ENCODE measurements at places on chromosomes 3 and 15. TPM values are rescaled to one million over a fixed set of nuclear protein-coding genes. Genes with fewer than 3 reads are reported as not detected.

- DNase-seq: no peak
These were observed 176.3 kb downstream of the IGF1R start for GRCh38 chr15:98824595-98824994.

- DNase-seq: no peak
These were observed 50.1 kb downstream of the KBTBD8 start for GRCh38 chr3:67048067-67048714.

- DNase-seq: peak; percentile 55
These were observed 26.3 kb downstream of the NGRN start for GRCh38 chr15:90291679-90292356.

The FAM162A gene
- total RNA-seq: 63.9 TPM

GRCh38 chr3:28186748-28187147, 54.7 kb upstream of the CMC1 start:
- DNase-seq: no peak

The MYRIP gene
- total RNA-seq: not detected

- DNase-seq: no peak
These were observed 403.2 kb downstream of the ZIC1 start for GRCh38 chr3:147812186-147812911.

The TRPM7 gene
- 45.8 TPM for total RNA-seq

The TLR9 gene
- total RNA-seq: 0.64 TPM

The PLA2G4D gene
- total RNA-seq: not detected

DNA sequence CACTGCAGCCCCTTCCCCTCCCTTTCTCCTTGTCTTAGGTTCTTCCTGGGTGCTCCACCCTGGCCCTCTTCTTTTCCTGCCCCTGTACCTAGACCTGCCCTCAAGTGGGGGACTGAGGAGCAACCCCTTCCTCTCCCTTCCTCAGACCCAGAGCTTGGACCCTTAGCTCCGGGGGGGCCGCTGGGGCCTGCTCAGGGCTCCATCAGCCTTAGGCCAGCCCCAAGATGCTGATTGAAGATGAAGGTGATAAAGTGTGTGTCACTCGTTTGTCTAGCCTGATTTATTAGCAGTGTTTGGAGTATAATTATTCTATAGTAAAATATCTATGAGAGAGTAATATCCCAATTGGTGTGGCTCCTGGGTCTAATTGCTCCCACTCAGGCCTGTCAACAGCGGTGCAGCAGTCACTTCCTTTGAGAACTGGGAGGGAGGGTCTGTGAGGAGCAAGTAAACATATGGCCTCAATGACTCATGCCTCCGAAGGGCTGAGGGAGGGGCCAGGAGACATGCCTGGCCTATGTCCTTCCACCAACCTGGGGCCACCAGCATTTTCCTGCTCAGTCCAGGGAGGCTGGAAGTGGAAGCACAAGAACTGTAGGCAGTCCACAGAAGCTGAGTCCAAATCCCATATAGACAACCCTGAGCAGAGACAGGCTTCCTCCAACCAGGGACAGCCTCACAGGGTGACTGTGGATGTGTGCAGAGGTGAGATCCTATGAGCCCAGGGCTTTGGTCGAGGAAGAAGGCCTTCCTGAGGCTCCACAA, 123.2 kb downstream of the DNAJB8 start:
- DNase-seq: no peak

The CD276 gene
- 3.7 TPM for total RNA-seq

GRCh38 chr3:126245811-126246727, 65.7 kb upstream of the ALDH1L1 start:
- no peak for DNase-seq

The SEMA5B gene
- not detected for total RNA-seq

GRCh38 chr3:8968375-8968882, 5.2 kb upstream of the RAD18 start:
- no peak for DNase-seq

DNA sequence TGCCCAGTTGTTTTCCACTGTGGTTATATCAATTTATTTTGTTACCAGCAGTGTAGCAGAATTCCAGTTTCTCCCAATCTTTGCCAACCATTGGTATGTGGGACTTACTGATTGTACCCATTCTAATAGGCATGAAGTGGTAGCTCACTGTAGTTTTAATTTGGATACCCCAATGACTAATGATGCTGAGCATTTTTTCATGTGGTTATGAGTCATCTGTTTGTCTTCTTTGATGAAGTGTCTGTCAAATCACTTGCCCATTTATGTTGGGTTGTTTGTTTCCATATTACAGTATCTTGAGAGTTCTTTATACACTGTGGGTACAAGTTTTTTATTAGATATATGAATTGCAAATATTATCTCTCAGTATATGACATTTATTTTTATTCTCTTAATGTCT, 644.3 kb downstream of the NR2F2 start:
- no peak for DNase-seq

- no peak for DNase-seq
These were observed 77.6 kb downstream of the EDEM1 start for GRCh38 chr3:5264896-5265770.

DNA sequence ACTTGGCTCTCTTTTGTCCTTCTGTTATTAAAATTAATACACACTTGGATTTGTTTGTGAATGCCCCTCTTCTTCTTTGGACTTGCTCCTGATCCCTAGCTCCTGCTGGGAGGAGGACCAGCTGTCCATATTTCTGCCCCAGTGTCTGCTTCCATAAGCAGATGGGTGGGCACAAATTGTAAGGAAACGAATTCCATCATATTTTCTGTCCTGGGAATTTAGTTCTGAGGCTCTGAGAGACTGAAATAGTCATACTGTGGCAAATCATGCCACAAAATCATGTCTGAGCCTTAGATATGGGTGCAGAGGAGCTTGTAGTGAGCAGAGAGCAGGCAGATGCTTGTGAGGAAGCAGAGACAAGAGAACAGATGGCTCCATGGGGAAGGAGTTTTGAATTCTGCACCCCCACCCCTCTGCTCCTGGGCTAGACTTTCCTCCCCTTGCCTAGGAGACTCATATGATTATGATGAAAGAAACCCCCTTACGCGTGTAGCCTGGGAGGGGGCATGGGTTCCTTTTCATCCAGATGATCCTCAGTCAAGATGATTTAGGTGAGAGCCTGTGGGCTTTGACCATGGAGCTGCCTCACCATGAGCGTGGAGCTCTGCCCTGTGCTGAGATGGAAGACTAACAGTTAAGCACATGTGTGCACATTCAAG, 50.6 kb downstream of the SV2B start:
- no peak for DNase-seq

The HIGD2B gene
- total RNA-seq: 0.53 TPM

DNA sequence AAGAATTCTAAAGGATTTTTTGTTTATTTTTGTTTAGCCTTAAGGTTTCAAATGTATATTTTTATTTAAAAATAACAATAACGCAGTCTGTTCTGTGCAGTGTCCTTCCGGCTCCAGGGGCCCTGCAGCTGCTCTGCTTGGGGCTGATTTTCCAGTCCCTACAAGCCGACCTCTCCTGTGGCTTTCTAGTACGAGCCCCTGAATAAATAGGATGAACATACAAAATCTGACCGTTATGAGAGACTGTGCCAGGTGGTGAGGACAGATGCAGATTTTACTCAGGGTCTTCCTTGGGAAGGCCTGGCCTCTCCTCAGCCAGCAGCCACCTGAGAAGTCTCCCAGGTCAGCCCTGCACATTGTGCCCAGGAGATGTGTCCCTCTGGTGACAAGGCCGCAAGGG, 59.2 kb upstream of the ADAMTS17 start:
- DNase-seq: no peak

The SPESP1 gene
- total RNA-seq: 0.70 TPM

- no peak for DNase-seq
These were observed 125.1 kb upstream of the STT3B start for GRCh38 chr3:31407665-31408064.

The RFX7 gene
- 58.9 TPM for total RNA-seq

The CPNE9 gene
- not detected for total RNA-seq

The GOLGA6L7 gene
- not detected for total RNA-seq

GRCh38 chr3:32045091-32045915, 61.1 kb upstream of the GPD1L start:
- no peak for DNase-seq

DNA sequence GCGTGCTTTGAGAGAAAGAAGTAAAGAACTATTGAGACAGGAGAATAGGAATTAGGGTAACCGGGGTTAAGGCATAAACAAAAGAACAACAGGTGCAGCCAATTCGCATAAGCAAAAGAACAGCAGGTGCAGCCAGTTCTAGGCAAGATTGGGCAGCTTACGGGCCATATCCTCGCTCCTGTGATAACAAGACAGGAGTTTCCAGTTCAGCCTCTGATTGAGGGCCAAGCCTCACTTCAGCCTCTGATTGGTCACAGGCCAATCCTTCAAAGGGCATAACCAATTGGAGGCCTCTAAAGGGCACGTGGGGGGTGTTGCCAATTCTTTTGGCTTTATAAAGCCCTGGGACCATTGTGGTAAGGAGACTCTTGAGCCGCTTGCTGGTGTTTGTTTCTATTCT, 143.5 kb downstream of the GADL1 start:
- no peak for DNase-seq

The PRR20G gene
- total RNA-seq: not detected

- peak; percentile 72 for DNase-seq
These were observed 90.1 kb upstream of the BHLHE40 start for GRCh38 chr3:4888913-4889846.

The RBP2 gene
- not detected for total RNA-seq

GRCh38 chr3:187291512-187292132, at the start of gene MASP1:
TSS of gene MASP1 (minus strand) at chr3:187291737. CDS start at chr3:187291632, 105 bp downstream.
- DNase-seq: no peak
